ENCODE measurements at places on chromosomes 1 and 21.

GRCh38 chr1:154258784-154259183 is 13.6 kb upstream of the HAX1 start:
- no peak for DNase-seq

DNA sequence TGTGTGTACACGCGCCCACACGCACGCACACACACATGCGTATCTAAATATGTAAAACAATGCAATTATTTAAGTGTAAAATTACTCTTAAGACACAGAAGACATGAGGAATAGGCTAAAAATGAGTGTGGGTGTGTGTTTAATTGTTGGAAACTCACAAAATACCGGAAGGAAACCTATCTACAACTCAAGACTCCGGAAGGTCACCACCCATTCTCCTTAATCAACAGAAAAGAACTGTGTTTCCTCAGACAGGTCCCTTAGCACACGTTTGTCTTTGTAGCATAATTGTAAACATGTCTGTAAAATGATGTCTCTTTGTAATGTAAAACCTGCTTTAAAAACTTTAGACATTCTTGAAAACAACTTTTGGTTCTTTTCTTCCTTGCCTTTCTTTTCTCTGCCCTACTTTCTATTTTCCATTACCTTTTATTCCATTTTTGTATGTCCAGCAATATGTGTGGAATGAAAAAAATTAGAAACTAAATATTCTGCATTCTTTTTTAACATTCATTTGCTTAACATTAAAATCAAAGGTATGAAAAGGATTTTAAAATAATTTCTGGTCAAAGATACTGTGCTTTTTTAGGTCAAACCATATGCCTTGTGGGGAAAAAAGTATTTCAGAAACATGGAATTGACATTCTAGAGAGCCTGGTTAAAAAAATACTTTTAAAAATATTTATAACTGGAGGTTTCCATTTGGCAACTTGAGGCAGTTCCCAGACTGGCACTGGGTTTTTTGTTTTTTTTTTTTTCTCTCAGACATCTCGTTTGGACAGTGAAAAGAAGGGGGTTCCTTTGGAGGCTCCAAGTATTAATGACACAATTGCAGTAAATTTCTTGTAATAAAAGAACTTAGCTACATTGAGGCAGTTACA is 46.2 kb downstream of the ATP5PF start:
- no peak for DNase-seq

DNA sequence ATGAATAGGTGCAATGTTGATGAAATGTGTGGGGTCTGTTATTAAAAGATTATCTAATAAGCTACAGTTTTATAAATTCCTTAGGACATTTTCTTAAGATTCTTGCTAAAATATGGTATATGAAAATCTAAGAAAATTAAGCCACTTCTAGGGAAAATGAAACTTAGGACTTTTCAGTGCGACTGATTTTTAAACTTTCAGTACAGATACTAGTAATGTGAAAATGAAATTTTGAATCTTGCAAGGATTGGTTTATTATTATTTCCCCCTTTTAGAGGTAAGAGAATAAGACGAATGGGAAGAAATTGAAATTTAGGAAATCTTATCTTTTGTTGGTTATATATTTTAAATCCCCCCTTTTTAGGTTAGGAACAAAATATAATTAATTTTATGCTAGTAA is 16.4 kb downstream of the CAPZA1 start:
- no peak for DNase-seq

DNA sequence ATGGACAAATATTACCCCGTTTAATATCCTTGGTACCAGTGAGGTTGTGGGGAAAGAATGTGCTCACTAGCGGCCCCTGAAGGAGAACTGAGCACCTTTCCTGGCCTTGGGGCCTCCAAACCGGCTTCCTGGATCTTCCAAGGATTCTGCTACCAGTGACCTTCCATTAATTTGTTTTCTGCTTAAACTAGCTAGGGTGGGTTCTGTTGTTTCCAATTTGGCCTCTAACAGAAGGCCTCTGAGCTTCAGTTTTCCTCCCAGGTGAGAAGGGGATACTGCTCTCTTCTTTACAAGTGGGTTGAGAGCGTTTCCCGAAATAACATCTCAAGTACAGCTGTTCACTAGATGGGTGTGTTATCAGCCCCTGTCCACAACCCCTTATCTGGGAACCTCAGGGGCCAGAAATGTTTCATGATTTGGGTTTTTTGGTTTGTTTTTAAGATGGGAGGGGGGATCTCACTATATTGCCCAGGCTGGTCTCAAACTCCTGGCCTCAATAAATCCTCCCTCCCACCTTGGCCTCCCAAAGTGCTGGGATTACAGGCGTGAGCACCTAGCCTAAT is 16.9 kb upstream of the IFNGR2 start:
- no peak for DNase-seq

- DNase-seq, result no peak
Observed at GRCh38 chr21:14072761-14073535, 137.8 kb downstream of the LIPI start.

- DNase-seq, result no peak
Observed at GRCh38 chr1:55210990-55211801, 4.0 kb downstream of the USP24 start.

- DNase-seq, result no peak
Observed at GRCh38 chr1:98660940-98661543, 479 bp upstream of the SNX7 start.

DNA sequence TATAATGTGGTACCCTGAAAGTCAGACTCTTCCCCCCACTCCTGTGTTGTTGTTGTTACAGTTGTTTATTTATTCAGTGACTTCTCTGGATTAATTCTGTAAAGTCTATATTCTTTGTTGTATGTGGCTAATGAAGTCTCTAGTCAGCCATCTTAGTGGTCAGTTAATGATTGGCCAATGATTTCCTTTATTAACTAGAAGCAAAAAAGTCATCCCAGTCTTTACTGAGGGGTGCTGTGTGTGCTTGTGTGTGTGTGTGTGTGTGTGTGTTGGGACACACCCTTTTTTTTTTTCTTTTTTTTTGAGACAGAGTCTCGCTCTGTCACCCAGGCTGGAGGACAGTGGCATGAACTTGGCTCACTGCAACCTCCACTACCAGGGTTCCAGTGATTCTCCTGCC is 37.3 kb upstream of the HYI start:
- DNase-seq, result no peak

- no peak for DNase-seq
Observed at GRCh38 chr1:156760092-156760795, 7.1 kb upstream of the PRCC start.

DNA sequence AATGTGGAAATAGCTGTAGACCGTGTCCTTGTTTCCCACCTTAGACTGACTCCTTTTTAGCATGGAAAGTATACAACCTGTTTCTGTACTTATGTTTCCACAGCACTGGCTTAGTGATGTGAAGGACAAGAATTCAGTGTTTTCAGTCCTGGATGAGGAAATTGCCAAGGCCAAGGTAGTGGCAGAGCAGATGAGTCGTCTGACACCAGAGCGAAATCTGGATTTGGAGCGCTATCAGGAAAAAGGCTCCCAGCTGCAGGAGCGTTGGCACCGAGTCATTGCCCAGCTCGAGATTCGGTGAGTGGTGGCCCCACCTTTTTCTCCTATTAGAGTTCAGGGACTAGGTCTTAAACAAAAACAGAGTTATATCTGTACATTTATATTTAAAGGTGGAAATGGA is 112.6 kb downstream of the MACF1 start:
- no peak for DNase-seq

- no peak for DNase-seq
Observed at GRCh38 chr1:29310616-29311180, 74.4 kb downstream of the PTPRU start.

DNA sequence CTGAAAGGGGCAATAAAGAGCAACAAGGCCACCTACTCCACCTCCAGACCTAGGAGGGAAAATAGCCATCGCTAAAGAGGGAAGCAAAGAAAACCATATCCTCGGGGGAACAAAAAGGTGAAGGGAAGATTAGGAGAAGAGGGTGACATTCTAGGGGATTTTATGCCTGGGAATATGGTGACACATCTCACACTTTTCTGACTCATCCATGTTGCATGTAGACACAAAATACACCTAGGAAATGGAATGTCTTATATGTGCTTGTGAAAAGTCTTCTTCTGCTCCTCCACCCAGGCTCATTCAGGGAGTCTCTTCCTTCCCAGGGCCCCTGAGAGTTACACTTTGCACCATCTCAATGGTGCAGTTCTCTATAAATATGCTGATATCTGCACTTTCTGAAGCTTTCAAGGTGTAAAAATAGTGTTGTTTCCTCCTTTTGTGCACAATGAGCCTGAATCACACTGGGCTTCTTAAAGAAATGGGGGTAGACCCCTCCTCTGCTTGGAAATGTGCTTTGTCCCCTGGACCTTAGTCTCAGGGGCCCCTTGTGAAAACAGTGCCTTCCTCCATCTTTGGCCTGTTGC is 195.9 kb downstream of the CYYR1 start:
- DNase-seq, result no peak

DNA sequence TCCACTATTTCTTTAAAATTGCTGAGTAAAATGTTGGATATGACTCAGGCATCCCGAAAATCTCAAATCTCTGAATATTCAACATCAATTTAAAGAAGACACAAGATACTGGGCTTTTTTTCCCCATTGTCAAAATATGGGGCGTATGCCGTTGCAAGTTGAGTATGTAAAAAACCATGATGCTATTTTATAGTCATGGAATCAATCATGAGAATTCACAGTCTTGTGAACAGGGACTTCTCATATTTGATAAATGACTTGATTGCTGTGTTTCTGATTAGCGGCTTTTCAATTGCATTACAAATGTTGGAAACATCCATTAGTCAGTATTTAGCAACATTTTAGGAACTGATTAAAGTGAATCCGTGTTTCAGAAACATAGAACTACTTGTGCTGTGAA is 45.3 kb downstream of the SETD4 start:
- DNase-seq, result no peak

DNA sequence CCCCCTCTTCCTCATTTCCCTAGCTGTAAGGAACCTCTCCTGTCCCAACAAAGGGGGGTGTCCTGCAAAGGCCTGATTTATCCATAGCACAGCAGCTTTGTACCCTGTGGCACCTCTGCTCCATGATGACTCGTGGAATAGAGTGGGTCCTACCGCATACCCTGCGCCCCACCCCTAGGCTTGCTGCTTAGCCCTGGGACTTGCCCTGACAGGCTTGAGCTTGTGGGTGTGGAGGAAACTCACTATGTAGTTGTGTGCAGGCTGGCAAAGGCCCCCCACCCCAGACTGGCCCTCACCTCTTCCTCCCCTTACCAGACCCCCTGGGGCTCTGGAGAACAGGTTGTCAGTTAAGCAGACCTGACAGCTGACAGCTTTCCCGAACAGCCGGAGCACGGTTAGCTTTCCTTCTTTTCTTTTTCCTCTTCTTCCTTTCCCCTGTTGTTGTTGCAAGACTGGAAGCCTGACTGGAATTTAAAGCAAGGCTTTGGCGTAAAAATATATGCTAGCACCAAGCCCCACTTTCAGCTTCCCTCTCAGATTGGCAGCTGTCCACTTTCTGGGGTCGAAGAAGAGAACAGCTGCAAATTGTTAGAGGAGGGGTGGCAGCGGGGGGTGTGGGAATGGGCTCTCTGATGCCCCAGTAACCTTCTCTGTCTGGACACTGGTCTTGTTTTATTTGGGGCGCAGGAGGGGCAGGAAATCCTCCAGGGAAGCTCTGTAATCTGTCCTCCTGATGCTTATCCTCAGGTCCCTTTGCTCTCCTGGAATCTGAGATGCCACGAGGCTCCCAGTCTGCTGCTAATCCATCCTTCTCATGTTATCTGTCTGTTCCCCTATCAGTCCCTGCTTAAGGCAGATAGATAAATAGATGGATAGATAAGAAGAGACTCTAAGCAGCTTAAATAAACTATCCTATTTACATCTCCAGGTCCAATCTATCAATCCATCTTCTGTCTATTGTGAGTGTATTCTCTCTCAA is 134.6 kb downstream of the BRINP2 start:
- DNase-seq, result no peak

DNA sequence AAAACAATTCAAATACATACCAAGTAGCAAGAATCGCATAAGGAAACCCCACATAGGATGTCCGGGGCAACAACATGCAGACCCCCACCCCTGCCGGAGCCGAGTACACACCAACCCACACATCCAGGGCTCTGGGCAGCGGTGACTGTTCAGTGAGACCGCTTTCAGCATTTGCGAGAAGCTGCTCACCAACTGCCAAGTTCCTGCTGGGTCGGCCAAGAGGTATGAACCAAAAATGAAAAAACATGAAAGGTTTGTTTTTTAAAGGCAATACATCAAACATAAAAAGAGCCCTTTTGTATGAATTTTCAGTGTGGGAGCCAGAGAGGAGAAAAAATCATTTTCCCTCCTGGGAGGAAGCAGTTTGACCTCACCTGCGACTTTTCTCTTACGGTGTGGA is 92.3 kb downstream of the SIM2 start:
- DNase-seq, result no peak

Measured in stimulated activated CD8-positive, alpha-beta memory T cell treated with anti-CD3 and anti-CD28 coated beads, Interleukin-12 subunit alpha, Interleukin-12 subunit beta, amount 100 ng/mL, for 4 hours (primary cell).